Effector memory CD8-positive, alpha-beta T cell (primary cell): ENCODE measurements at places on chromosomes 3 and 15.

GRCh38 chr15:27705056-27705455 lies 394.1 kb downstream of the OCA2 start:
- DNase-seq, result no peak

GRCh38 chr15:22891426-22892210 lies 53.2 kb downstream of the NIPA2 start:
- DNase-seq, result no peak

- DNase-seq, result no peak
Observed at GRCh38 chr3:195139091-195139875, 131.7 kb downstream of the XXYLT1 start.

GRCh38 chr3:29899021-29899420 lies 618.1 kb downstream of the RBMS3 start:
- DNase-seq, result no peak

GRCh38 chr3:146026547-146026946 lies 134.4 kb downstream of the PLOD2 start:
- DNase-seq, result no peak

DNA sequence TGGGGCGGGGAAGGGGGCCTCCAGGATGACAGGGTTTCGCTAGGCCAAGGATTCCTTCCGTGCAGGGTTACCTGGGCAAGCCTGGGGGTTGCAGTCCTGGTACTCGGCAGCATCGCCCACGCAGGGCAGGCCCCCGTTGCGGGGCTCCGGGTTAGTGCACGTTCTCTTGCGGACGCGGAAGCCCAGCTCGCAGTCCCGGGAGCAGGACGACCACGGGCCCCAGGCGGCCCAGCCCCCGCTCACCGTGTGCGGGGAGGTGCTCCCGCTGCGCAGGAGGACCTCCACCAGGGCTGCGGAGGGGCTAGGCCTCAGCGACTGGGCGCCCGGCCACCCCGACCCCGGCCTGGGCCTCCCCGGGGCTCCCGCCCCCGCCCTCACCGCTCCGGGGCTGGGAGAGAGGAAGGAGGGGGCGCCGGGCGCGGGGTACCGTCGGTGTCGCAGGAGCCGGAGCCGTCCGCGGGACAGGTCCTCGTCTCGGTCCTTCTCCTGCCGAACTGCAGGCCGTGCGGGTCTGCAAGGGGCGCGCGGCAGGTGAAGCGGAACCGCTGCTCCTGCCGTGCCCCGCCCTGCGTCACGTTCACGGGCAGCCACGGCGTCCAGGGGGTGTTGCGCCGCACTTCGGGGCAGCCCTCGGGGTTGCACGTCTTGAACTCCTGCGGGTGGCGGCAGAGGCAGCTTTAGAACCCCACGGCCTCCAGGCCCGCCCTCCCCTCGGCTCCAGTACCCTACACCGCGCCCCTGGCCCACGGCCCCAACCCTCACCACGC lies 114.6 kb downstream of the SEMA5B start:
- DNase-seq, result no peak

DNA sequence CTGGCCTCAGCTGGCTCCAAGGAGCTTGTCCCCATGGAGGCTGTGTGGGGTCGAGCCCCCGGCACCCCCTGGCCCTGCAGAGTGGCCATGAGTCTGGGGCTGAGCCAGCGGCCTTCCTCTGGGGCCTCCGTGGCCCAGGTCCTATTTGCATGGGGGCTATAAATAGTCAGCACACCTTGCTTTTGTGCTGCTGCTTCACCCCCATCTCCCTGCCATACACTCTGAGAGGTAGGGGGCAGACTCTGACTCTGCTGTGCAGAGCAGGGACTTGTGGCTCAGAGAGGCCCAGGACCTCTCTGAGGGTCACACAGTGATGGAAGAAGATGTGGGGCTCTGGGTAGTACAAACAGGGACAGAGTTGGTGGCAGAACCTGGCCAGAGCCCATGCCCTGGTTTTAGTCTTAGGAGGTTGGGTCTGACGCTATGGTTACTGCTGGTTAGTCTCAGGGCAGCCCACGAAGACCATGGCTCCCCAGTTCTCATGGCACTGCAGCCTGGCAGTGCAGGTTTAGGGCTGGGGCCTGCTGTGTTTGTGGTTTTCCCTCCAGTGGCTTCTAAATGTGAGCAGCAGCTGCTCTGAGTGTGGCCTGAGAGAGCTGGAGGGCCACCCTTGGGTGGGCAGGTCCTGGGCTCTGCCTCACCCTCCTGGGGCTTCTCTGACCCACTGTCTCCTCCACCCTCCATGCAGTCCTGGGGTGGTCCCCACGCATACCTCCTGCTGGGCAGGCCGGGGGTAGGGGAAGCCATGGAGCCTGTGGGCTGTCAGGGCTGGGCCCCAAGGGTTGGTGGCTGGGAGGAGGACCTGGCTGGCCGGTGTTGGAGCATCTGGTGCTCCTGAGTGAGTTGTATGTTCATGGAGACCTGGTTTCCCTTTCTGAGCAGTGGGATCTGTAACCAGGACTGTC lies 13.6 kb downstream of the PRKCD start:
- DNase-seq, result no peak

- DNase-seq, result no peak
Observed at GRCh38 chr3:8972639-8973038, 9.4 kb upstream of the RAD18 start.

GRCh38 chr15:77069521-77070121 lies 1.3 kb downstream of the TSPAN3 start:
- DNase-seq, result no peak

- DNase-seq, result no peak
Observed at GRCh38 chr15:74778599-74778970, 3.3 kb upstream of the CSK start.

DNA sequence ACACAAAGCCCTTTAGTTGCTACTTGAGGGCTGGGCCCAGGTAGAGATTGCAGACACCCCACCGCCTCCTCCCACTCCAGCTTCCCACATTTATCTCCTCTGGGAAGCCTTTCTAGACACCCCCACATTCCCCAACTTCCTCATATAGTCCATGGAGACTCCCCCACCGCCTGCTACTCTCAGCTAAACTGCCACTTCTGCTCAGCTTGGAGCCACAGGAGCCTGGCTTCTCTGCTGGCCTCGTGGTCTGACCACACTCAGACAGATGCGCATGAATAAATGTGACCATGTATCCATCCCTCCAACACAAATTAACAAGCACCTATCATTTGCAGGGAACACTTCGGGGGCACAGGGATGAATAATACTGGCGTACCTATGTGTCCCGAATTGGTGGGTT lies 10.5 kb upstream of the ACSBG1 start:
- no peak for DNase-seq

DNA sequence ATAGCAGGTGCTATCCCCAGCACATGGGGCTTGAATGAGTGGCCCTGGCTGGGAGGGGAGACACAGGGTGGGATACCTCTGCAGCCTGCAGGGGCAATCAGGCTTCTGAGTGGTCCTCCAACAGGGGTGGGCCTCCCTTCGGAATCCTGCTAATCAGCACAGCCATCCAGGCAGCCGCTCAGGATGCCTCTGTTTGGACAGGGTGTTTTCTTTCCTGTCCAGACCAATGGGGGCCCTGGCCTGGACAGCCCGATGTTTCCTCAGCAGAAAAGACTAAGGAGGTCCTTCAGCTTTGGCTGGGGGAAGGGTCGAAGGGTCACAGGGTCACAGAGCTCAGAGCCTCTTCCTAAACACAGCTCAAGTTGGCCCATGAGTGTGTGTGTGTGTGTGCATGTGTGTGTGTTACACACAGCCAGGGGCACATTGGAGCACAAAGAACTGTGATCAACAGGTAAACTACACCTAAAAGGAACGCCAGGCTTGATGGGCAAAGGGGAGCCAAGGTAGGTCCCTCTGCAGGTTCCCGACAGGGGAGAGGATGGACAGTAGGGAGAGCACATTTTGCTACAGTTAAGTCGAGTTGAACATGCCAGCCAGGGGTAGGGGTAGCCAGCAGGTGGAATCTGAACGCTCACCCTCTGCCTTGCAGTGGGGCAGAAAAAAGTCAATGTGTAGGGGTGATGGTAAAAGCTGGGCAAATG lies 1.1 kb upstream of the HAPLN3 start:
- DNase-seq, result no peak

GRCh38 chr3:104347291-104347690 lies 1019.4 kb upstream of the ALCAM start:
- DNase-seq, result no peak

DNA sequence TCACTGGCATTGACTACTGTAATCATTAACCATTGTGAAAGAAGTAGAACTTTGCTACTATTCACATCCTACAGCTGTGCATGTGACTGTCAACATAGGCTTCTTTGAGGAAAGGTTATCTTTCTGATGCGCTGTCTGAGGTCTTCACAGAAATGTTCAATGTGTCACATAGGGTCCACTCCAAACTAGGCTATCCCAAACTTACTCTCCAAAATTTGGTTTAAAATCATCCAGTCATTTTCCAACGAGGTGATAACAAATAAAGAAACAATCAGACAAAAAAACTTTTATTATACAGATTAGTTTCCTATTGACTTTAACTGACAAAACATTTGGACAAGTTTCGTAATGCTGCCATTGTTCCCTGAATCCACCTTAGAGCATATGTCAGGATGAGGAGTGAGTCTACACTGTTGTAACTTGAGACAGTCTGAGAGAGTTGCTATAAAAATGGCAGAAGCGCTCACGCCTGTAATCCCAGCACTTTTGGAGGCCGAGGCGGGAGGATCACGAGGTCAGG lies 511.6 kb downstream of the PLOD2 start:
- no peak for DNase-seq

DNA sequence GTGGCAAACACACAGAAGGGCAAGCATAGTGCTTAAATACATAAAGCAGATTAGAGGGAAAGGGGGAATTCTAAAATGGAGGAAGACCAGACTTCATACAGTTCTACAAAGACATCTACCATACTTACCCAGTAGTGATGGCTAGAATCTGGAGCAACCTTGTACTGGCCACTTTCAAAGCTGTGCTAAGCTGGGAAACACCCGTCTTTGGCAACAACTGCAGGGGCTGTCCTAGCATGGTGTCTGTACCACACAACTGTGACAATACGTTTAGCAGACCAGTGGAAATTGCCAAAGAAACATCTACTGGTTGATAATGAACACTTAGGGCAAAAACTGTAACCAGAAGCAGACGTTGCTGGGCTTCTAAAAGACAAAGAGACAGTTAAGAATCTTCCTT lies 97.0 kb downstream of the FBXL22 start:
- DNase-seq, result no peak

DNA sequence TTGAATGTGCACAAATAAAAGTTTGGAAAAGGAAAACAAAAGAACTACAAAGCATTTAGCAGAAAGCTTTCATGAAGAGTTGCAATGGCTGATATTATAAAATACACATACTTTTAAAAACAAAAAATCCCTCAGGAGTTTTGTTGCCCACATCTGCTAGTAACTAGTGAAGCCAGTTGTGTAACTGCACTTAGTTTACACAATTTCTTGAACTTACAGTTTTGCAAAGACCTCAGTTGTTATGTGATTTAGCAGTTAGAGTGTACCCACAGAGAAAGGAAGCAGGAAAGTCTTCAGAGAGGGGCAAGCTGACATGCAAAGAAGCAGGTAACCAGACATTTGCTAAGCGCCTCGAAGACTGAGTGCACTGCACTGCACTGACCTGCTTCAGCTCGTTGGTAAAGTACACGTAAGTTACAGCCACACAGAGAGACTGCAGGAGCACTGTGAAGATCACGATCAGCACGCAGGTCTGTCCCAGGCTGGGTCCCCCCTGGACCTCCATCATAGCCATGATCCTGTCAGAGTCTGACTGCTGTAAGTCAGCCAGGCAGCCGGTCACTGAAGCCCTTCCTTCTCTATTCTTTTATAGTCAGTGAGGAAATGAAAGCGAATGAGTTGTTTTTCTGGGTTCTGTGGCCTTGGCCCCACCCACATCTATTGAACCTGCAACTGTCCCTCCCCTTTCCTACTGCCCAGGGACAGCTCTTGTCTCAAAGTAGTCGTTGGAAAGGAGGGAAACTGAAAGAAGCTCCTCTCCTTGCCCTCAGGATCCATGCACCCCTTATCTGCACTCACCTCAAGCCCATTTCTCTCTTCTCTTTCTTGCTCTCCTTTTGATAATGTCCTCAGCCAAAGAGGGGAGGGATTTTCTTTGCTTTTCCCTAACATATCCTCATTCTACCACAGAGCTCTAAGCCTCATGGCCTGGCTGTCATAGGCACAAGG lies at the start of gene TNFSF10:
TNFSF10 (minus strand) TSS at position 560 of the 948 bp plus-strand sequence; CDS start at position 514, 46 bp downstream.
- peak; percentile 39 for DNase-seq

GRCh38 chr15:50128266-50128665 lies 9.2 kb upstream of the ATP8B4 start:
- no peak for DNase-seq

DNA sequence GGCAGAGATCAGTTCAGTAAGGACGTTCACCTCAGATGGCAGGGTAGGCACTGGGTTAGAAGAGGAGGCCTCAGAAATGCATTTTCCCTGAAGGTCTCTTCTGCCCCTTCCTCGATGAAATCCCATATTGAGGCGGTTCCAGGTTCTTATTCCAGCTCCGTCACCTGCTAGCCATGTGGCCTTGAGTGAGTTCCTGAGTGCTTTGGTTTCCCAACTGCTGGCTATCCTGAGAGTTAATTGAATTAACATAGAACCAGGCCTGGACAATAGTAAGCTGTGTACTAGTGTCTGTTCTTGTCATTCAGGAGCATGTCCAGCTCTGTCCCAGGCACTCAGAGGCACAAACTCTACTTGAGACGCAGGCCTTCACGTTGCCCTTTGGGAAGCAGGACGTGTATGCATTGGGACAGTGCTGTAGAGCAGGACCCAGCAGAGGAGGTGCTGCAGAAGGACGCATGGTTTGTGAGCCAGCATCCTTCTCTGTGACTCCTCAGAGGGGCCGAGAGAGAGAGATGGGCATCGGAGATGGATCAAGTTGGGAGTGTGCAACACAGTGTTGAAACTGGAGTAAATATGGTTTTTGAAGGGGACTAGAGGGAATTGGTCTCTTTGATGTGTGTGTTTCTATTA lies 114.2 kb downstream of the ASB7 start:
- DNase-seq, result no peak

GRCh38 chr15:45320581-45321205 lies 57.7 kb downstream of the GATM start:
- DNase-seq, result no peak

DNA sequence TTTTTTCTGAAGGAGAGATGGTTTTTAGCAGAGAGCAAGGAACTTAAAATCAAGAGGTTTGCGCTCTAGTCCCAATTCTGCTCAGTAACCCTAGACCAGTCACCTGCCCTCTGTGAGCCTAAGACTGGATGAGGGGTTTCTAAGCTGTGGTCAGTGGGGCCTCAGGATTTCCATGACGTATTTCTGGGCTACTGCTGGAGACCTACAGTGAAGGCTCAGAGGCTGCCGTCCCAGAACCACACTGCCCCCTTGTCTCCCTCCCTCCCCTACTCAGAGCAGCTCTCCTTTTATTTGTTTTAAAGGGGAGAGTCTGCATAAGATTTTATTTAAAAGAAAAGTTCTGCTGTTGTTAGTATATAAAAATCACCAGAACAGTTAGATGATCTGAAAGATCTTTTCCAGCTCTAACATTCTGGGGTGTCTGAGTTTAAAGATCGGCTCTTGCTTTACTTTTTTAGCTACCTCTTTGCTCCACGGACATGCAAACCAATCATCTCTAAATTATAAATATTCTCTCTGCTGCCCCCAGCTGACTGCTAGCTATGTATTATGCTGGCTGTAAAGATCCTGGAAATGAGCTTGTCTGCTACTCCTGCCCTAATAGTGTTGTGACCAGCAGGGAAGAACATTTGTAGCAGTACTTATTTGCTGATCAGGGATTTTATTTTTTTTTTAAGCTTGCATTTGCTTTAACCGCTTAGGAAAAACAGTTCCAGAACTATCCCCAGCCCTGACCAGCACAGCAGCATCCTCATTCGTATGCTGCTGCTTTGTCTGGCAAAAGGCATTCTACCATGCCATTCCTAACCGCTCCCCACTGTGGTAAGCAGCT lies 28.6 kb upstream of the NDUFB4 start:
- no peak for DNase-seq
